ENCODE measurements at places on chromosomes 6 and 20.

- no peak for DNase-seq
These were observed 1414.1 kb upstream of the EYS start for GRCh38 chr6:67121115-67121514.

DNA sequence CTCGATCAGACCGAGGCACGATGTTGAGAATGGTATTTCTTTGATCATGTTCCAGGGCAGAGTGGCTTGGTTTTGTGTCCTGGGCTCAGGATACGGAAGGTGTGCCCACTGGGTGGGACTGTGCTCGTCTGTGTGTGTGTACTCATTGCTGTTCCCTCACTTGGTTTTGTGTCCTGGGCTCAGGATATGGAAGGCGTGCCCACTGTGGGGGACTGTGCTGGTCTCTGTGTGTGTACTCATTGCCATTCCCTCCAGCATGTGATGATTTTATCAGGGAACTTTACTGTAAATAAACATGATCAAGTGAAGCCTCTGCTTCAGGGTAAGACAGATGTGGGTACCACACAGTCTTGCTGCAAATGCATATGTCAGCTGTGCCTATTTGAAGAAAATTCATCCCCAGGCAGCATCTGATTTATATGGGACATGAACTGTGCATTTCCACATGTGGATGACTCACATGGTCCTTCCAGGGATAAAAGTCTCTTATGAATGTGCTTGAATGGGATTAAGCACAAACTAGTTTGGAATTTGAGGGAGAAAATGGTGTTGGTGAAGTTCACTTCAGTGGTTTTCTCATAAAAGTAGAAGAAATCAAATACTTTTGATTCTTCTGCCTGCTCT lies 274.3 kb downstream of the QKI start:
- no peak for DNase-seq

DNA sequence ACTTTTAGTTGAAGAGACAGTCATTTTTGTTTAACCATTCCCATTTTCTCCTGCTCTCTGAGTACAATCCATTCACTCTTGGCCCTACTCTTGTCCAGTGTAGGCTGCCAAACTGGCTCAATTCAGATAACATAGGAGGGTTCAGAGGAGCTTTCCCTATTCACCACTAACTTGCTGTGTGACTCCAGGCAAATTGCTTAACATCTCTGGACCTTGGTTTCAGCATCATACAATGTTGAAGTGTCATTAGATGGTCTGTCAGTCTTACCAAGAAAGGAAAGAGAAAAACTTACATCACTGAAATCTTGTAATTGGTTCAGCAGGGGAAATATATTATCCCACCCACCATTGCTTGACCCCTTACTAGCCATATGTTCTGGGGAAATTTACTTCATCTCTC lies 171.4 kb upstream of the MCHR2 start:
- DNase-seq, result no peak

- no peak for DNase-seq
These were observed 18.8 kb upstream of the NHSL1 start for GRCh38 chr6:138518054-138518453.

DNA sequence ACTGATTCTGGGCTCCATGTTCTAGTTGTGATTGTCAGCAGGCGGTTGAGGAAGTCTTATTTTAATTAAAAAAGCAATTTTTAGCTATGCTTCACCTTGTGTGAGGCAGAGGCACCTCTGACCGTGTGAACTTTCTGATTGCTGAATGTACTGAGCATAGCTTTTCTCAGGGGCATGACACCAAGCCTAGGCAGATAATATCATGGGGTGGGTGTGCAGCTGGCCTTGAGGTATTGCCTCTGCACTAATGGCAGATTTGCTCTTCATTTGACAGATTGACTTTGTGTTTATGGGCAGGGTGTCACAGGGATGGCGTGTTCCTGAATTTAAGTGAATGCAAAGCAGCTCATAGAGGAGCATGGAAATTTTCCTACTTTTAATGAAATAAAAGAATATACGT lies 19.6 kb downstream of the CTNNBL1 start:
- DNase-seq, result no peak

GRCh38 chr20:52469128-52469527 lies 277.5 kb upstream of the ZFP64 start:
- no peak for DNase-seq

GRCh38 chr6:56407883-56408410 lies 160.6 kb upstream of the COL21A1 start:
- DNase-seq, result no peak

- no peak for DNase-seq
These were observed 38.4 kb upstream of the OCSTAMP start for GRCh38 chr20:46588532-46589511.

- DNase-seq, result no peak
These were observed 12.4 kb downstream of the B4GALT5 start for GRCh38 chr20:49701241-49701790.

- no peak for DNase-seq
These were observed 87.0 kb upstream of the CEP162 start for GRCh38 chr6:84314377-84314898.

- no peak for DNase-seq
These were observed 205.4 kb upstream of the BMP2 start for GRCh38 chr20:6562111-6562510.

GRCh38 chr6:13697857-13698256 lies 13.8 kb downstream of the RANBP9 start:
- no peak for DNase-seq

- no peak for DNase-seq
These were observed 42.1 kb upstream of the TMEM30A start for GRCh38 chr6:75326557-75327258.

DNA sequence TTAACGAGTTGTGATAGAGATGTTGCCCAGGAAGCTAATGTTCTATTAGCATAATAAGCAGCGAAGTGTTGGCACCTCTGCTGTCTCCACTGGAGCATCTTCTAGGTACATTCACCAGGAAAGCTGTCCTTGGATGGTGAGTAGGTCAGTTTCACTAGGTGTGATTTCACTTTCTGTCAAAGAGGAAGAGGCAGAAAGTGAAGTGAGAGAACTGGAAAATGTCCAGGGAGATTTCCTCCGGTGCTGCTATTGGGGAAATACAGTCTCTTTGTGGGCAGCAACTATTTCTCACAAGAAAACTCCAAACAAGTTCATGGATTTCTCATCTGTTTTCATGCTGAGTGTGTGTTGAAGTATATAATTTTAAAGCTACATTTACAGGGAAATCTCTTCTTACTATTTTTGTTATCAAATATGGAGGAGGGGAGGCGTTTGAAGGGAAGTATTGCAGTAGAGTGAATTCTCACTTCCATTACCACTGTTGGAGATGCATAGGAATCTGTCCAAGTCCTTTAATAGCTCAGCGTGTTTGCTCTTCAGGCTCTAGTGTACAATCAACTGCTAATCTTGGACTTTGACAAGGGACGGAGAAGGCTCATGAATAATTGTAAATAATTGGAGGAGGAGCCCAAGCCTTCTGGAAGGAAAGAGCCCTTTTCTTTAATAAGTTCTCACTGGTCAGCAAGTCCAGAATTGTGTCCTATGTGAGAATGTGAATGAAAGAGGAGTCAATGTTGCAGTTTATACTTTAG lies 16.1 kb upstream of the TSBP1 start:
- DNase-seq, result no peak

- DNase-seq, result no peak
These were observed 173.5 kb upstream of the IRAK1BP1 start for GRCh38 chr6:78693835-78694234.

- DNase-seq, result peak; percentile 13
These were observed 195.7 kb downstream of the FARS2 start for GRCh38 chr6:5457041-5457440.

GRCh38 chr6:303948-304558 lies 11.8 kb downstream of the DUSP22 start:
- DNase-seq, result no peak

DNA sequence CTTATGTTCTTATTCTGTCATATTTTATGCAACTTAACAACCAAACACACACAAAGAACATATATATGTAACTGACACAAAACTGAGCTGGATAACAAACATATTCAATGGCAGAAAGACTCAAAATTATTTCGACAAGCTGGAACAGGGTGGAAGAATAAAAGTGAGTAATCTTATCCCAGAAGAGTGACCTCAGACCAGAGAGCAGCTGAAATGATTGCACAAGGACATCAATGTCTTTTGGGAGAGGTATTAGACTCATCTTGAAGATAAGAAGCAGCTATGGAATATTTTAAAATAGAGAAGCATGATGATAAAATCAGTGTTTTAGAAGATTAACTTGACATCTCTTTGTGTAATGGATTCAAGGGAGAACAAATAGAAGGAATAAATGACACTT lies 191.6 kb upstream of the PRDM1 start:
- no peak for DNase-seq

GRCh38 chr20:59010321-59010994 lies 3.4 kb upstream of the CTSZ start:
- no peak for DNase-seq

- no peak for DNase-seq
These were observed 84.3 kb upstream of the PREP start for GRCh38 chr6:105487040-105487790.

- no peak for DNase-seq
These were observed 725 bp downstream of the OSER1 start for GRCh38 chr20:44209686-44210405.

DNA sequence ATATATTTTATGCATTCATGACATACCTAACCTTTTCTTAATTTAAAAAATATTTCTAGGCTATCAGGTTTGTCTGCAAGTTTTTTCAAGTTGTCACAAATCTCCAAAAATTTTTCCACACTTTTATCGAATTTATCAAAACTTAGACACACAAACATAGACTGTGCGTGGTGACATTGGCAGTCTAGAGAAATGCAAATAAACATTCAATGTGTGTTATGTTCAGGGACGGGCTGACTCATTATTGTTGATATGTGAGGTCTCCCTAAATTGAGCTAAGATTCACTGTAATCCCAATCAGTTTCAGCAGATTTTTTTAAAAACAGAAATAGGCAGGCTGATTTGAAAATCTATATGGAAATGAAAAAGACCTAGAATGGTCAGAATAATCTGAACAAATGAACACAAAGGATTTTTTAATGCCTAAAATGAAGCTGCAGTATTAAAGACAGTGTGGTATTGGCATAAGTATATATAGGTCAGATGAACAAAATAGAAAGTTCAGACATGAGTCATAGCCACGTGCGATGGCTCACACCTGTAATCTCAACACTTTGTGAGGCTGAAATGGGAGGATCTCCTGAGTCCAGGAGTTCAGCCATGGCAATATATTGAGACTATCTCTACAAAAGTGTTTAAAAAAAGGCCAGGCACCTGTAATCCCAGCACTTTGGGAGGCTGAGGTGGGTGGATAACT lies 19.2 kb downstream of the BLTP3A start:
- DNase-seq, result no peak

GRCh38 chr20:9228774-9229450 lies 160.0 kb downstream of the PLCB4 start:
- no peak for DNase-seq

- no peak for DNase-seq
These were observed 576.0 kb upstream of the CDH4 start for GRCh38 chr20:60676011-60676410.

DNA sequence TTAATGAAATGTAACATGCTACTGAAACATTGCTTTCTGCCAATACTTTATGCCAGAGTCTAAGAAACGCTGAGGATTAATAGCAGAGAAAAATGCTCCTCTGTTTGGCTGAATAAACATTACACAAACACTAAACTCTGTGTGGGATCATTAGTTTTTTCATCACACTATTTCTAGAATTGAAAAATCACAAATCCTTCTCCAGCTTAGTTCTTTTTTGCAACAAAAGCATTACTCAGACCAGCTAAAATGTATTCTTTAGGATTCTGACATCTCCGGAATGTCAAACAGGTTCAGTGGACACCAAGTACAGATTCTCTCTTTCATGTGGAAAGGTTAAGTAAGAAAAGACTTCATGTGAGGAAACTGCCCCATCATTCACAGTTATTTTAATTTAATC lies 226.9 kb downstream of the SIM1 start:
- no peak for DNase-seq

DNA sequence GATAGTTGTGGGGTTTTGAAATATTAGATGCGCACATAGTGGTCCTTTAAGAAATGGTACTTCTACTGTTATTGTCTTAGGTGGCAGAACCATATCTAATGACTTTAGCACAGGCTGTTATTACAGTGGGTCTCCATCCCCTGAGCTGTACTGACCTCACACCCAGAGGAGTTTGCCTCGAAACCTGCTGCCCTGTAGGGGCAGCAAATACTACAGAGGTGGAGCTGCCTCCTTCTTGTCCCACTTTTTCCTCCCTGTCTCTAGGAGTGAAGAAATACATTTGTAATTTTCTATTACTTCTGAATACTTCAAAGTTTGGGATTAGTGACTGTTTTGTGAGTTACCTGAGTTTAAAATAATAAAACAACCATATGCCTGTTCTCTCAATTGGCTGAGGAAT lies 8.2 kb downstream of the TRIM31 start:
- DNase-seq, result no peak

DNA sequence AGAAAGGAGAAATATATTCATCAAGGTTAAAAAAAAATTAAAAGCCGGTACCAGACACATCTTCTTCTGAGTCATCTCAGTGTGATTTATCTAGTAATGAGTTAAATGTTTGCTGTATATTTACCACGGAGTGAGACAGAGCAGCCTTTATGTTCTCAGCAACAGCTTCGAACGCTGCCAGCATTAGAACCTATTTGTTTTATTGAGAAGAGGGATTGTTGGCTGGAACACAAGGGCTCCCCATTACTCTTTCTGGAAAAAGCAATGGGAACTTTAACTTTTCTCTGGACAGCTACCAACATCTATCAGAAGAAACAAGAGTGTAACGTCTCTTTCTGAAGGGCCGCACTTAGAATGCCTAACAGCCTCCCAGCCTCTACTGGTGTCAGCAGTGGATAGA lies 105.3 kb upstream of the TAB2 start:
- DNase-seq, result no peak

- DNase-seq, result peak; percentile 41
These were observed 27.2 kb downstream of the UBE2V1 start for GRCh38 chr20:50085481-50086365.

DNA sequence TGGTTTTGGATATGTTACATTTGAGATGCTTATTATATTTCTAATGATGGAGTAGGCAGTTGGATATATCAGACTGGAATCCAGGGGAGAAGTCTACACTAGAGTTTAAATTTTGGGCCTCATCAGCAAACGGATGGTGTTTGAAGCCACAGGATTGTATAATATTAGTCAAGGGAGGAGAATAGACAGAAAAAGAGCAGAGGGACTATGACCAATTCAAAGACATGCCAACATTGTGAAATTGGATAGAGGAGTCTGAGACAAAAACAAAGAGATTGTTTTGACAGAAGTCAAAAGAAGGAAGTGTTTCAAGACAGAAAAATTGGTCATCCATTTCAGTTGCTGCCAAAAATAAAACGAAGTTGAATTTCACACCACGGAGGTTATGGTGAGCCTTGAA lies 66.5 kb downstream of the NOX3 start:
- DNase-seq, result no peak

- DNase-seq, result no peak
These were observed 65.8 kb downstream of the TBC1D7 start for GRCh38 chr6:13262302-13263230.

DNA sequence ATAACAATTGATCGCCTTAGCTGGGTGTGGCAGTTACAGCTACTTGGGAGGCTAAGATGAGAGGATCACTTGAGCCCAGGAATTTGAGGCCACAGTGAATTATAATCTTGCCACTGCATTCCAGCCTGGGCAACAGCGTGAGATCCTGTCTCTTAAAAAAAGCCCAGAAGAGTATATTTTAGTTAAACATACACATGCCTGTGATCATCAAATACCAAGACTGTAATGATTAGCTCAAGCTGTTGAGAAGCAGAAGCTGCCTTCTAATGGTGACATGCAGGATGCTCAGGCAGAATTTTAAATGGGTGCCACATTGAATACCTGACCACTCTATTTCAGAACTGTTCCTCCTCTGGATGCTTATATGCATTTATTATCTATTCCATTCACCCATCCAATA lies 8.9 kb upstream of the TMEM14A start:
- DNase-seq, result no peak

GRCh38 chr6:17167327-17167979 lies 65.6 kb downstream of the STMND1 start:
- no peak for DNase-seq

Measured in substantia nigra (tissue), 51 donors.